ENCODE measurements at places on chromosomes 7 and 10. TPM values are rescaled to one million over a fixed set of nuclear protein-coding genes. Genes with fewer than 3 reads are reported as not detected.

Gene SORBS1
- 5.8 TPM for total RNA-seq

Gene CDNF
- total RNA-seq = 0.36 TPM

Gene NODAL
- total RNA-seq = not detected

Gene CPVL
- total RNA-seq = not detected

Gene CRHR2
- not detected for total RNA-seq

Gene ERV3-1
- total RNA-seq = 12.0 TPM

Gene DPYSL4
- 47.1 TPM for total RNA-seq

Gene FAM131B
- total RNA-seq = 0.97 TPM

Gene STK31
- not detected for total RNA-seq

Gene AQP1
- total RNA-seq = 7.9 TPM

Gene SPDYE11
- not detected for total RNA-seq

Gene CSTF2T
- 23.1 TPM for total RNA-seq

Gene SNX8
- 28.4 TPM for total RNA-seq

Gene FAM24A
- total RNA-seq = not detected

Gene SUN3
- not detected for total RNA-seq

Gene PKD2L1
- not detected for total RNA-seq

Gene ABLIM1
- total RNA-seq = 11.6 TPM

Gene GIMAP5
- total RNA-seq = 1.3 TPM

Gene ALKBH4
- 20.3 TPM for total RNA-seq

Gene BMS1
- 12.8 TPM for total RNA-seq

Gene TRIL
- 0.72 TPM for total RNA-seq

Gene MOGAT3
- total RNA-seq = not detected

Gene PDE6C
- not detected for total RNA-seq

Gene ODAD2
- total RNA-seq = not detected

Gene TIMM23
- 71.8 TPM for total RNA-seq

Gene CACNB2
- not detected for total RNA-seq

Gene GIMAP4
- 1.8 TPM for total RNA-seq

Gene IFIT2
- 3.6 TPM for total RNA-seq

Gene STAM
- total RNA-seq = 26.7 TPM

Gene KLLN
- 0.97 TPM for total RNA-seq

Gene AASS
- total RNA-seq = 8.6 TPM

Gene LMOD2
- total RNA-seq = not detected

Gene ARHGEF5
- total RNA-seq = 3.4 TPM

Data from cardiac atrium fibroblast (primary cell).